ENCODE measurements at places on chromosomes 2 and 18.

DNA sequence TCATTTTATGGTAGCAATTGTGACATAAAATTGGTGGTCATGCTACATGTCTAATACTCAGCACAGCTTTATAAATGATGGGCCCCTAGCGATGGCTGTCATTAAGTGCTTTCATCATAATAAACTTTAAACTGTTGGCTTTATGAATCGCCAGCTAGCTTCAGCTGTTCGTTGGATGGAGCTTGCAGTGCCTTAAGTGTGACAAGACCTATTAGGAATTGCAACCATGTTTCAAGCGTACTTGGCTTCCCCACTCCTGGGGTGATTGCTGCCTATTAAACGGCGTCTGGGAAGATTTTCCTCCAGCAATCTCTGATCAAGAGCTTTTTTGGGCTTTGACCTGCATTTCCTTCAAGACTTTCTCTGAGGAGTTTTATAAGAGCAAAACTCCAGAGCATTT lies 164.5 kb upstream of the SIX3 start:
- no peak for DNase-seq

DNA sequence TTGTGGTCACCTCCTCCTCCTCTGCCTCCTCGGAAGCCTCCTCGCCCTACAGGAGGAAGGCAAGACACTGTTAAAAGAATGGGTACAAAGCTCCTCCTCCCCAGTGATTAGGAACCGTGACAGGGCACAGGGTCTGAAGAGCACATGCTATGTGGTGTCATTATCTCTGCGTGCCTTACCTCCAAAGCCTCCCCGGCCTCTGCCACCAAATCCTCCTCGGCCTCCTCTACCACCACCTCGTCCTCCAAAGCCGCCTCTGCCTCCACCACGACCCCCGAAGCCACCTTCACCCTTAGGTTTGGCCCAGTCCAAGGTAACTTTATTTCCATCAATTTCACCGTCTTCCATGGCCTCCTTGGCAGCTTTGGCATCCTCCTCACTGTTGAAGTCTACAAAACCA lies 9.1 kb downstream of the NCL start:
- no peak for DNase-seq

- no peak for DNase-seq
Measured at GRCh38 chr18:47996091-47996541, 65.7 kb upstream of the SMAD2 start.

DNA sequence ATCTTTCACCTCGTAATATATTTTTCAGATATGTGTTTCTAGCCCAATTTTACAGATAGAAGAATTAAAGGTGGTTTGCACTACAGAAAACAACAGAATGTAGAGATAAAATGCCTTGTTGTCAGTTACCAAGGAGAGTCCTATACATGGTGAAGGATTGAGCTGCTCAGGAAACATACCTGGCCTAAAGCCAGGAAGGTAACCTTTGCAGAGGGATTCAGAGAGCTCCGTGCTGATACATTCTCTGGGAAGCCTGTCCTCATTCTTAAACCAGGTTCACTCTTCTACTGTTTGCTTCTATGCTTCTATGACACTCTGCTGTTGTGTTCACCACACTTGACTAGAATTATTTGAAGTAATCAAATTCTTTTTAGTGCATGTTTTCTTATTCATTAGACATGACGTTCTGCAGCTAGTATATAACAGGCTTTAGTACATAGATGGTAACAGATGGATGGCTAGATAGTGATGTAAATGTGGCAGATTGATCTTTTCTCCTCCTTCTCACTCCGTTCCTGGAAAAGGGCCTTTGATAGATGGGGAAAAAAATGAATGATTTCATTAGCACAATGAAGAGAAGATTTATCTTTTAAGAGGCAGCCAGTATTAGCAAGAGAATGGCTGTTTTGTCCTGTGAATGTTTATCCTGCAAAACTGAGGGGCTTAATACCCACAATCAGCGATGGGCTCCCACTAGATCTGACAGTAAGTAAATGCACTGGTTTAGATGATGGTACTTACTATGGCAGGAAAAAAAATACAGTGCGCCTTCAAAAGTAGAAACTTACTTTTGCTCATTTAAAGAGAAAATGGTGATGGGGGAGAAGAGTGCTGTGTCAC lies 589.6 kb upstream of the FAM98A start:
- no peak for DNase-seq

DNA sequence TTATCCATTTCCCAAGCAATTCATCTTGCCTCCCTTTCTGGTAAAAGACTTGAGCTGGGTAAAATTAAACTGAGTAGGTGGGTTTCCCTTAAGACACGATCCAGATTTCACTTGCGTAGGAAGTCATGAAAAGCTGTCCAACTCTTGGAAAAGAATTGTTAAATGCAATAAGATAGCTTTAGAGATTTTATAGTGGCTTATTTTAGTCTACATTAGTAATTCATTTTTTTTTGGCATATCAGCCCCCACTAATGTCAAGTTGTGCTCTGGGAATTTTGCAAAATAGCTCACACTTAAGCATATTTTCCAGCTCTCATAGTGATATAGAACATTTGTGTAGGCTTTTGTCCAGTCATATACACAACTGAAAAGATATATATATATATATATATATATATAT lies 344.7 kb upstream of the FIGN start:
- no peak for DNase-seq

- DNase-seq: peak; percentile 79
Measured at GRCh38 chr2:38722271-38723061, 28.7 kb downstream of the SRSF7 start.

DNA sequence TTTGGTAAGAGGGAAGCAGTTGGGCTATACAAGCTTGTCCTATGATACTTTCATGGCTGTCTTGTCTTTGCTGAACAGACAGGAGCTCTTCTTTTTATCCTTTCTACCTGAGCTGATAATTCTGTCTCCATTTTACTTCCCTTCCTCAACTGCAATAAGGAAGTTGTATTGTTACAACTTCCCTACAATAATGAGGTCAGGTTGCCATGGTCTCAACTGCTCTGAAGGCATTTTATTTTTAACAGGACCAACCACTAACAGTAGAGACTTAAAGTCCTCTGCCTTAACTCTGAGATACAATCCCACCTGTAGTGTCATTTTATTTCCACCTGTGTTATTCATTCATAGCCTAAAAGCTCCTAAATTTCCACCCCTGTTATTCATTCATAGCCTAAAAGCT lies 118.6 kb upstream of the PGAP1 start:
- DNase-seq: no peak

DNA sequence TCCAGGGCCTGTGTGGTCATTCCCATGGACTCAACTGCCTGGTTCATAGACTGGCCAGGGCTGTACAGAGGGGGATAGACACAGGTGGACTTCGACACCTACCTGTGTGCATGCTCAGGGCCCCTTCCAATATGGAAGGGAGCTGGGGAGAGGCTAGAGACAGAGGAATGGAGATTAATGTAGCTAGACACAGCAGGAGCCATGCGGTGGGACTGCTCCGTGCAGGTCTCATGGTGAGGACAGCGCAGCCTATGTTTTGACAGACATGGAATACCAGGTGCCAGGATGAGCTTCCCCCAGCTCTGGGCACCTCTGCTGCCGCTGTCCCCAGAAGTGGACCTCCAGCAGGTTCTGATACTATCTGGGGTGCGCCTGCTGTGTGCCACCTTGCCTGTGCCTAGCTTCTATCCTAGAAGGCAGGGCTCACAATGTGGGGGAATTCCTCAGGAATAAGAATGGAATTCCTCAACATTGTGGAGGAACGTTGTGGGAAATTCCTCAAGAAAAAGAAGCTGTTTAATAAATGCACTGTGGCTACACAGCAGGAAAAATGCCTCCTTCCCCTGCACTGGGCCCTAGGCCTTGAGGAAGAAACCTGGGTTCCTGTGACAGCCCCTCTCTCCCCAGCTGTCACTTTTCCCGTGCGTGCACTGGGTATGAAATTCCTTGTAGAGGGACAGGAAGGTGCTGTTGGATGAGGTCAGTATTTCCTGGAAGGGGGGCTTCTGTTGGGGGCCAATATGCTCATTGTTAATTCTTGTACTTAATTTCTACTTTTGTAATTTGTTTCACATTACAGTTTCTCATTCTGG lies 7.3 kb downstream of the IL1R1 start:
- DNase-seq: no peak

DNA sequence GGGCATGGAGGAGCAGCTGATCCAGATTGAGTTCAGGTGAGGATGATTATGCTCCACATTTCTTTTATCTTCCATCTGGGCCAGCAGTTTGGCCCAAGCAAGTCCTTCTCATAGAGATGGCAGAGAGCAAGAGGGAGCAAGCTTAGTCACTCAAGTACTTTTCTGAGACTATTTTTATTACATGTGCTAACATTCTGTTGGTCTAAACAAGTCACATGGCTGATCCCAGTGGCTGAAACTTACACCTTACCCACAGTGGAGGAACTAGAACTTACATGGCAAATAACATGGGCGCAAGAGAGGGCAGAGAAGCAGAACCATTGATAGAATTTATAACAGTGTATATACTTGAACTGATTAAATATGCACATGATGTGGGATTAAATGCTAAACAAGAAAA lies 105.7 kb downstream of the KYNU start:
- no peak for DNase-seq

DNA sequence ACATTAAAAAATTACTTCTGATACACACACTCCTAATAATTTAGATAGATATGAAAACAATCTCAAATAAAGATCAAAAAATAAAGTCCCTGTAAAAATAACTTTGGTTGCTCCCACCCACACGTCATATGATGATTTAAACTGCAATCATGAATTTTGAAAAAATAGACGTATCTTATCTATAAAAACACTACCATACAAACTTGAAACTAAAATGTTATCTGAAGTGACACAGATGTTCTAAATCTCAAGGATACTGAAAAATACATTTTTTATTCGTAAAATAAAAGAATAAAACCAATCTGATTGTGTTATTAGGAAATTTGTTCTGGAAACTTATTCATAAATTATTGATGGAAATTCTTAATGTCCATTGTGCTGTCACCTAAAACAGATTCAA lies 8.1 kb upstream of the BOLA3 start:
- no peak for DNase-seq

DNA sequence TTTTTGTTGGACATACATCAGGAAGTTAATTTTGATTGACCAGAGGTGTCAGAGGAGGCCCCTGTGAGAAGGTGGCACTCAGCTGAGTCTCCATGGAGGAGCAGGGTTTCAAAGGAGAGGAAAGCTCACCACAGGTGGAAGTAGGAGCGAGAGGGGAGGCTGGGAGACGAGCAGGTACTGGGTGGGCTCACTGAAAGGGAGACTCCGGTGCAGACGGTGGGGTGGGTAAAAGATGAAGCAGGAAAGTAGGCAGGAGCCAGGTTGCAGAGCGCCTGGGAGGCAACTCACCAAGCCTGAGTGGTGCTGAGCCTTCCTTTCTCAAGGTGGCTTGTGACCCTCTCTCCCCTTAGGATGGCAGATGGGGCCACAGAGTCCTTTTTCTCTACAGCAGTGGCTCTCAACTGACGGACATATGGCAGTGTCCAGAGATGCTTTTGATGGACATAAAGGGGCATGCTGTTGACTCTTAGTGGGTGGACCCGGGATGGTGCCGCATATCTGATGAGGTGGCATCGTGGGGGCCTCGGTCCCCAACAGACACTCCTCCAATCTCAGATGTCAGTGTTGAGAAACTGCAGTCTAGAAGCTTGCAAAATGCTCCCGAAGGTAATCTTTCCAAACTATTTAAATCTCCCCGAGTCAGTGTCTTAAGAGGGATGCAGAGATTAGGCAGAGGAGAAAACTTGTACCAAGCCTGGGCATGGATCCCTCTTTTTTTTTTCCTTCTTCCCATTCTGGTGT lies 64.0 kb downstream of the LPIN1 start:
- no peak for DNase-seq

GRCh38 chr2:240508832-240509545 lies 48.8 kb downstream of the ANKMY1 start:
- no peak for DNase-seq

GRCh38 chr18:30016179-30016578 lies 1026.4 kb downstream of the DSC3 start:
- no peak for DNase-seq

GRCh38 chr2:241386519-241386918 lies 30.4 kb downstream of the FARP2 start:
- no peak for DNase-seq

DNA sequence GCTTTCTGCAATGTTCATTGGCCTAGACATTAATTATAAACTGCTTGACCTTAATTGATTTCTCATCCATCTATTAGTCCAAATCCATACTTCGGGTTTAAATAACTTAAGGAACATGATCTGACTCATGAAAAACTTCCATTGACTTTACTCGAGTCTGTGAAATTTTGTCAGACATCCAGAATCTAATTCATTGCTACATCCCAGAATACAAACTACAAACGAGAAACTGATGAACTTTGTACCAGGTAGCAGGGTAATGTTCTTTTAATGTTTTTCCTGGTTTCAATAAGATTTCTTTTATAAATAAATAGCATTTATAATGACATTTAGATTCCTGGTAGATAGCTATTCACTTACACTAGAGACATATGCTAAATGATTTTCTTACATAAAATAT lies 36.0 kb upstream of the IKZF2 start:
- no peak for DNase-seq

DNA sequence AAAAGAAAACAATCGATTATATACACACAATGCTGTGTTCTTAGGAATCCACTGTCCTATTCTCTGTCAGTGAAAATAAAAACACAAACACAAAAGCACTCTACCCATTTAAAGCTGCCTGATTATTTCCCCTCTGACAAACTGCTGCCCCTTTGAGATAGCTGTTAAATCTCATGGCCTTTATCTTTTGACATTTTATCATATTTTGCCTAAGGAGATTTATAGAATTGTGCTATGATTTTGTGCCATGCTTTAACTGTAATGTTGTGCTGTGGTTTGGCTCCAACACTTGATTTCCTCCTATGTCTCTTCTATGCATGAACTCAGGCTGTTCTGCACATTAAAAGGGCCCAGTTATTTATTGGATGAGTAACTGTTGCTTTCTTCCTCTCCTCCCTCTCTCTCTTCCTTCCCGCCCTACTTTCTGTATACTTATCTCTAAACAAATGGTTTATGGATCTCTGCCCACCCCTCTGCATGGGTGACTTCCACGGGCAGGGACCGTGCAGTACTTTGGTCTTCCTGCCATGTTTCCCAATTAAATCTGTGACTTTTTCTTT lies 1096.6 kb downstream of the TSN start:
- no peak for DNase-seq

DNA sequence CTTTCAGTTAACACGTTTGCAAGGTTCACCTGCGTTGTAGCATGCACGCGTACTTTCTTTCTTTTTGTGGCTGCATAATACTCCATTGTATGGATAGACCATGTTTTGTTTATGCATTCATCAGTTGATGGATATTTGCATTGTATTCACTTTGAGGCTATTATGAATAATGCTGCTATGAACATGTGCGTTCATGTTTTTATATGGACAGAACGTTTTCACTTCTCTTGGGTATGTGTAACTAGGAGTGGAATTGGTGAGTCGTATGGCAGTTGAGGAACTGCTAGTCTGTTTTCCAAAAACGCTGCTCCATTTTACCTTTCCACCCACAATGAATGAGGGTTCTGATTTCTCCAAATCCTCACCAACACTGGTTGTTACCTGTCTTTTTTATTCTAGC lies 244.3 kb downstream of the GLI2 start:
- no peak for DNase-seq

DNA sequence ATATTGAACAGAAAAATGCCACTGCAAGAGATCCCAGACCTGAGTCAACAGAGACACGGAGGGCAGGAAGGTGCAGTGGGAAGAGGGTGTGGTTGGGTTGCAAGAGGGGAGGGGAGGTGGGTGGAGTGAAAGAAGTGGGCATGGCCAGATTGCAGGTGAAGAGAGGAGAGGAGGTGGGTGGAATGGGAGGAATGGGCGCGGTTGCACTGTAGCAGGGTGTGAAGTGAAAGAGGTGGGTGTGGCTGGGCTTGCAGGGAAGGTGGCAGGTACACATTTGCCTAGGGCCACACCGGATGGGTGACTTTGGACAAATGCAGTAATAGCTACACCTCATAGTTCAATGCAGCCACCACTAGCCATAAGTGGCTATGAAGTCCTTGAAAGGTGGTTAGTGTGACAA lies 71.1 kb downstream of the DOCK10 start:
- DNase-seq: no peak

Measured in stimulated activated naive CD4-positive, alpha-beta T cell treated with Interleukin-2 at 50 U/mL for 16 hours (primary cell).